ENCODE measurements at places on chromosomes 1 and 21.

GRCh38 chr1:101136739-101137138 lies 100.1 kb upstream of the S1PR1 start:
- no peak for DNase-seq

DNA sequence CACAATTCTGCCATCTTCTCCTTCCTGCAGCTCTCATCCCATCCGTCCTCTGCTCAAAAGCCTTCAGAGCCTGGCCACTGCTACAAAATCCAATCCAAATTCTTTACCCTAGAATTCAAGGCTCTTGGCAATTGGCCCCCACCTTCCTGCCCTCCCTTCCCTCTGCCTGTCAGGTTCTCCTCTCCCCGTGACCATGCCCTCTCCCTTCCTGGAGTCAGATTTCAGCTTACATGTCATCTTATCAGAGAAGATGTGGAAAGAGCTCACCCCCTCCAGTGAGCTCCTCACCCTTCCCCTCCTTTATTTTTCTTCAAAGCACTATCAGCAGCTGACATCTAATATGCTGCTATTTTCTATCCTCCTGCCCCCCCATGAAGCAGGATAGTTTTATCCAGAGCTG lies 86.9 kb downstream of the GRIK3 start:
- DNase-seq, result no peak

- DNase-seq, result no peak
Observed at GRCh38 chr1:34983700-34984355, 1.3 kb downstream of the TMEM35B start.

- DNase-seq, result no peak
Observed at GRCh38 chr21:39610703-39611102, 2.0 kb upstream of the B3GALT5 start.

DNA sequence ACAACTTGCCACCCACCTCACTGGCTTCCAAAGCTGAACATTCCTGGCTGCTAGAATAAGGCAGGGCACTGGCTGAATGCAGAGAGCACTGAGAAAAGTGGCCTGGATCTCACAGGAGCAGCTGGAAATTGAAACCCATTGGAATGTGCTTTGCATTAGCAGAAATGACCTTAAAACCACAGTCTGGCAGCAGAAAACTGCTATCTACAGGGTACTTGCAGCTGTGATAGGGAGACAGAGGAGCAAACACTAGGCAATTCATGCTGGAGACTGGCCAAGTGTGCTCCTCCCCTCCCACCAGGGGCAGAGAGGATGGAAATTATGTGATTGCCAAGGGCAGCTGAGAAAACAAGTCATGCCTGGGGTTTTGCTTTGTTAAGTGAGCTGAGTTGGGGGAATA lies 47.2 kb downstream of the HSD3B1 start:
- DNase-seq, result no peak

DNA sequence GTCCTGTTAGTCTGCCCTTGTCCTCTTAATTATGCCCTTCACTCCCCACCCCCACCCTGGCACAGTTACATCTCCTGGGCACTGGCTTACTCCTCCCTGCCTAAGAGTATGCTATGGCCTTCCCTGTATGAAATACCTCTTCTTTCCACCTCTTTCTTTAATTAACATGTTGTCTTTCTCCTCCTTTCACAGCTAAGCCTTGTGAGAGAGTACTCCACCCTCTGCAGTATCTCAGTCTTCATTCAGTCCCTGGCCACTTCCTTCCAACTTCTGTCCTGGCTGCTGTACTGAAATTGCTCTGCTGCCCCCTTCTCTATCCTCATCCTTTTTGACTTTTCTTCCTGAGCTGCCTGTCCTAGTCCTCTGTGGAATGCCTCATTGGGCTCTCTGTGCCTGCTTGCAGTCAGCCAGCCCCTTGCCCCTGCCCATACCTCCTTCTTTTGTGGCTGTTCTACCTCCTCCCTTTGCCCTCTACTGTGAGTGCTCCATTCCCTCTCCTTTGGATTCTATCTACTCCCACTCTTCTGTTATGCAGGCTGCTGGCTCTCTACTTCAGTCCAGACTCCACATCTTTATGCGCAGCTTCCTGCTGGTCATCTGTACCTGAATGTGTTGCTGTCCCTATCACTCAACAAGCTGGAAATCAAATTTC lies 8.3 kb downstream of the NOS1AP start:
- no peak for DNase-seq

- DNase-seq, result no peak
Observed at GRCh38 chr1:219298571-219299148, 125.0 kb downstream of the LYPLAL1 start.

GRCh38 chr1:180258935-180259334 lies 28.9 kb downstream of the LHX4 start:
- DNase-seq, result no peak

DNA sequence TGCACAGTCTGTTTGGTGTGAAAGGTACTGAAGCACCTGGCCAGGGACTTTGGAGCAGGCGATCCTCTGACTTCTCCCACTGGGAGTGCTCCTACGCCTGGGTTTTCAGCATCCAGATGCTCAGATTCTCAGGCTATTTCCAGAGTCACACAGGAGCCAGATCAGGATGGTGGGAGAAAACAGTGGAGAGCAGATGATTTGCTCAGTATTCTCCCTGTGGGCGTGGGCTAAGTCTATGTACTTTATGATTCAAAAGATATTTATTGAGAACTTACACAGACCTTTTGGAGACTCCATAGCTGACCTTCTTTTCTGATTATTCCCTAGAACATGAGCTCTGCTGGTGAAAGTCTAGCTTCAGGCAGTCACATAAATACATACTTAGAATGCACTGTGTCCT lies 134.6 kb downstream of the TENT5C start:
- DNase-seq, result no peak

Data from activated T-helper 1 cell treated with anti-CD3 and anti-CD28 coated beads, Interleukin-2, amount 50 U/mL, for 16 hours (primary cell).